Stimulated activated CD8-positive, alpha-beta memory T cell treated with anti-CD3 and anti-CD28 coated beads, Interleukin-15, amount 100 ng/mL, for 4 hours (primary cell): ENCODE measurements at places on chromosomes 6 and 20.

DNA sequence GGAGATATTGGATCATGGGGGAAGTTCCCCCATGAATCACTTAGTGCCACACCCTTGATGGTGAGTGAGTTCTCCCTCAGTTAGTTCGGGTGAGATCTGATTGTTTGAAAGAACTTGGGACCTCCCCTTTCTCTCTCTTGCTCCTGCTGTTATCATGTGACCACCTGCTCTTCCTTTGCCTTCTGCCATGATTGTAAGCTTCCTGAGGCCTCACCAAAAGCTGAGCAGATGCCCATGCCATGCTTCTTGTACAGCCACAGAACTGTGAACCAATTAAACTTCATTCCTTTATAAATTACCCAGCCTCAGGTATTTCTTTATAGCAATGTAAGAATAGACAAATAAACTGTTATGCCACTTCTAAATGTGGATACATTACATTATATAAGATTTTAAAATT is 686.7 kb upstream of the MARCKS start:
- no peak for DNase-seq

DNA sequence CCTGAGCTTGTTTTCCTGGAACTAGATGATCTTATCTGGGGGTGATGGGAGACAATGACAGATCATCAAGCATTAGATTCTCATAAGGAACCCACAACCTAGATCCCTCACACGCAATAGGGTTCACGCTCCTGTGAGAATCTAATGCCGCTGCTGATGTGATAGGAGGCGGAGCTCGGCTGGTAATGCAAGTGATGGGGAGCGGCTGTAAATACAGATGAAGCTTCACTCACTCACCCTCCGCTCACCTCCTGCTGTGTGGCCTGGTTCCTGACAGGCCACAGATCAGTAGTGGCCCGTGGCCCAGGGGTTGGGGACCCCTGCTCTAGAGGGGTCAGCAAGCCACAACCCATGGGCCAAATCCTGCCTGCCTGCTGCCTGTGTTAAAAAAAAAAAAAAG is 435.9 kb downstream of the CD83 start:
- no peak for DNase-seq

GRCh38 chr6:77025736-77026223 is 437.5 kb downstream of the HTR1B start:
- DNase-seq: no peak

GRCh38 chr6:165755583-165755982 is 92.5 kb upstream of the PDE10A start:
- DNase-seq: no peak

DNA sequence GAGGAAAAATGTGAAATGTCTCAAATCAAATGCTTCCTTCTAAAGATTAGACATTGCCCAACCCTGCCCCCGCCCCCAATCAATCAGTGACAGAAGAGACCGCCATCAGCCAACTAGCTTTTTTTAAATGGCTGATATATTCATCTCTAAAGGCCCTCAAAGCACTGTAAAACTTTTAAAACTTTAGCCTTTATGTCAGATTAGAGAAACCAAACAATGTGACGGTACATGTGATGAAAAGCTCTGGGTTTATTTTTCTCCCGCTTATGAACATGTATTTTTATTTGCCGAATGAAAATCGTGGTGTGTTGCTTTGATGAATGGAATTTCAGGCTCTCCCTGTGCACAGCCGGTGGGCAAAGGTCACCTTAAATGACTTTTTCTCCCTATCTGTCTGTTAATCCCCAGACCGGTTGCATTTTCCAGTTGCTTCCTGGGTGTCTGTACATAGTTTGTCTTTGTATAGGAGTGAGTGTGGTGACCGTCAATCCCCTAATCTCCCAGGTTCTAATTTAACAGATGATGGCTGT is 38.5 kb downstream of the TBC1D7 start:
- no peak for DNase-seq

- DNase-seq: no peak
Measured at GRCh38 chr6:164928728-164929407, 380.5 kb downstream of the C6orf118 start.

DNA sequence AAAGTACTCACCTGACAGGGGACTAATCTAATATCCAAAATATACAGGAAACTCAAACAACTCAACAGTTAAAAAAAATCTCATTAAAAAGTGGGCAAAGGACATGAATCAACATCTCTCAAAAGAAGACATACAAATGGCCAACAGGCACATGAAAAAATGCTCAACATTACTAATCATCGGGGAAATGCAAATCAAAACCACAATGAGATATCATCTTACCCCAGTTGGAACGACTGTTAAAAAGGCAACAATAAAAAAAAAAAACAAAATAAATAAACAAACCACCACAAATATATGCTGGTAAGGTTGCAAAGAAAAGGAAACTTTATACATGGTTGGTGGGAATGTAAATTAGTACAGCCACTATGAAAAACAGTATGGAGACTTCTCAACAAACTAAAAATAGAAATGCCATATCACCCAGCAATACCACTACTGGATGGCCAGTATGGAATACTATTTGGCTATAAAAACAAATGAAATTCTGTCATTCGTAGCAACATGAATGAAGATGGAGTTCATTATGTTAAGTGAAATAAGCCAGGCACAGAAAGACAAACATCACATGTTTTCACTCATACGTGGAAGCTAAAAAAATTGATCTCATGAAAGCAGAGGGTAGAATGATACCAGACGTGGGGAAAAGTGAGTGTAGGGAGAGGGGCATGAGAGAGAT is 6.6 kb downstream of the SIRPB2 start:
- no peak for DNase-seq

DNA sequence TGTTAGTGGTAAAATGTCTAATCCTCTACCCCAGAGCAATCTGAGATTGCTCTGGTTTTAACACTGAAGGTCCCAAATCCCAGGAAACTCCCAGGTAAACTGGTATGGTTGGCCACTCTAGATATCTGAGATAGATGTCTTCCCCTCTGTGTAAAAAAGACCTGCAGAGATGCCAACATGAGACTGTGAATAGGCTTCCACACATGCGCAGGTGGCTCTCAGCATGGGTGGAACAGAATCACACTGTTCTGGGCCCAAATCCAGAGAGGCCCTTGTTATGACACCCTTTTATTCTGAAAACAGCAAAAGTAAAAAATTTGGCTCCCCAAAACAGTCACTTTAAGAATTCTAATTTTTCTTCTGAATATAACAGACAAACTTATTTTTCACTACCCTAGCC is 88.7 kb upstream of the BMP5 start:
- DNase-seq: no peak

DNA sequence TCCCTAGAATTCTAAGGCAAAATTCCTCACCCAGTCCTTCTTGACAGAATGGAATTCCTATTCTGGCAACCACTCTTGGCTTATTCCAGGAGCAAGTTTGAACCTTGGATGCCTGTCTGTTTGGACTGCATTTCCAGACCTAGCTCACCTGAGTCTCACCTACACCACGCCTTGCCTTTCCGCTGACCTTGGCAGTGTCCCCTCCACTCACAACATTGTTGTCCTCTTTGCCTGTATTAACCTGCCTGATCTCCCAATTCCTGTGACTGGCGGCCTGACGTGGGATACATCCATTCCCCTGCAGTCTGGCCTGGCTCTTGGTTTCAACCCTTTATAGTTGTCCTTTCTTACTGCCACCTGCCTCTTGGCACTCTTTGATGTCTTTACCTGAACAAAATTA is 281.4 kb upstream of the SOX4 start:
- DNase-seq: no peak

GRCh38 chr6:26216359-26216885 is 129.2 kb downstream of the HFE start:
- DNase-seq: no peak
